ENCODE measurements at places on chromosomes 6 and 20. TPM values are rescaled to one million over a fixed set of nuclear protein-coding genes. Genes with fewer than 3 reads are reported as not detected.

Gene FABP7
- total RNA-seq, result not detected

DNA sequence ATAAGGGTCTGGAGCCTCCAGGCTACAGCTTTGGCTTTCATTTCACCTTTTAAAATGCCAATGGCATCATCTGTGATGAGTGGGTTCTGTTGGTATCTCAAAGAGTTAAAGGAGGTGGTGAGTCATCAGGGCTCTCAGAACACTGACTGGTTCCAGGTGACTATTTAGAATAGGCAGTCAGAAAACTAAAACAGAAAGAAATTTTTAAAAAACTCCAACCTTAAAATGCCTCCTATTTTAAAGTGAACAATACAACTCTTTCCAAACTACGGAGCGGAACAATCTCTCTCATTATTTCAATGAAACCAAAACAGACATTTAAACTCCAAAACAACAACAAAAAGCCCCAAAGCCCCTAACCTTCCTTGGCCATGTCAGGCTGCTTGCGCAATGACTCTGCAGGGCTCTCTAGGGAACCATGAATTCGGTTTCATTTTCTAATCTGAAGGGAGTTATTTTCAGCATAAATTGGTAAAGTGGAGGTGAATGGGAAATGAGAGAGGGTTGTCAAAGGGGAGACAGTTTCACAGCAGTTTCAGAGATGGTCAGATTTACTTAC is 194.9 kb downstream of the KIF6 start:
- peak; percentile 51 for DNase-seq

Gene ZNF334
- 1.3 TPM for total RNA-seq

- peak; percentile 95 for DNase-seq
Measured at GRCh38 chr20:41316602-41317545, 657 bp downstream of the ZHX3 start.

Gene UNC93A
- not detected for total RNA-seq

Gene DLK2
- total RNA-seq, result 0.47 TPM

GRCh38 chr6:135922174-135922573 is 70.7 kb downstream of the PDE7B start:
- no peak for DNase-seq

- no peak for DNase-seq
Measured at GRCh38 chr6:148822819-148823218, 76.0 kb downstream of the UST start.

DNA sequence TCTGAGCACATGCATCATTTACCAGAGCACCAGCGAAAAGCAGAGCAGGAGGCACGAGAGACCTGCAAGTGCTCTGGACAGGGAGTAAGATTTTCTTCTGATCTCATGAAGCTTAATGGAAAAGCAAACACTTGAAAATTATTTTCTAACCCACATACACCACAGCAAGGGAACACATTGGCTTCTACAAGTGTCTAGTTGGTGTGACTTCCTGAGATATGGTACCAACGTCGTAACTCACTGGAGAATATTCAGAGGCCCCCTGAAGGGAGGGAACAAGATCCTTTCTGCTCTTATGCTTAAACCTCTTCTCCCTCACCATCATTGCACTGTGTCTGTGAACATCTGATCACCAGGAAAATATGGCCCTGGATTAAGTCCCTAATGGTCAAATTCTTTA is 48.6 kb downstream of the PSMB1 start:
- no peak for DNase-seq

- no peak for DNase-seq
Measured at GRCh38 chr6:46104209-46104608, 25.6 kb upstream of the ENPP4 start.

DNA sequence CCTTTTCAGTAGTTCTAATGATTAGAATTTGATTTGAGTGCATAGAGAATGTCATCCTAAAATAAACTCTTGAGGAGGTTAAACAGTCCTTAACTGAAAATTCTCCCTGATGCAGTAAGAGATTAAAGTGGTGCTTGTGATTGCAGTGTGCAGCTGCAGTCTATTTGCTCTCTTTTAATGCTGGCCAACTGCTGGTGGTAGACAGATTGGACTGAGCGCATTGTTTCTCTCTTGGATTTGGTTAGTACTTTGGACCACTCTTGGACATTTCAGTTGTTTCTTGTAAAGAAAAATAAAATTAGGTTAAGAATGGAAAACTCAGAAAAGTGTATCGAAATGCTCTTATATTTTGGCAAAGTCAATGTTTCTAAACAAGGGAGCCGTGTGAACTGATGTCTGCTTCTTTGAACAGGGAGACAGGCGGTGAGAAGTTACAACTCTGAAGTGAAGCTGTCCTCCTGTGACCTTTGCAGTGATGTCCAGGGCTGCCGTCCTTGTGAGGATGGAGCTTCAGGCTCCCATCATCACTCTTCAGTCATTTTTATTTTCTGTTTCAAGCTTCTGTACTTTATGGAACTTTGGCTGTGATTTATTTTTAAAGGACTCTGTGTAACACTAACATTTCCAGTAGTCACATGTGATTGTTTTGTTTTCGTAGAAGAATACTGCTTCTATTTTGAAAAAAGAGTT is 127.2 kb downstream of the CD109 start:
- no peak for DNase-seq
